ENCODE measurements at places on chromosomes 1 and 21.

GRCh38 chr1:107925565-107925964, 39.4 kb downstream of the VAV3 start:
- no peak for DNase-seq

- no peak for DNase-seq
These were observed 43.3 kb upstream of the PCBP3 start for GRCh38 chr21:45600248-45600647.

GRCh38 chr1:110829955-110830553, 42.9 kb upstream of the CD53 start:
- DNase-seq: no peak

GRCh38 chr21:45747802-45748445, 104.4 kb downstream of the PCBP3 start:
- DNase-seq: no peak

DNA sequence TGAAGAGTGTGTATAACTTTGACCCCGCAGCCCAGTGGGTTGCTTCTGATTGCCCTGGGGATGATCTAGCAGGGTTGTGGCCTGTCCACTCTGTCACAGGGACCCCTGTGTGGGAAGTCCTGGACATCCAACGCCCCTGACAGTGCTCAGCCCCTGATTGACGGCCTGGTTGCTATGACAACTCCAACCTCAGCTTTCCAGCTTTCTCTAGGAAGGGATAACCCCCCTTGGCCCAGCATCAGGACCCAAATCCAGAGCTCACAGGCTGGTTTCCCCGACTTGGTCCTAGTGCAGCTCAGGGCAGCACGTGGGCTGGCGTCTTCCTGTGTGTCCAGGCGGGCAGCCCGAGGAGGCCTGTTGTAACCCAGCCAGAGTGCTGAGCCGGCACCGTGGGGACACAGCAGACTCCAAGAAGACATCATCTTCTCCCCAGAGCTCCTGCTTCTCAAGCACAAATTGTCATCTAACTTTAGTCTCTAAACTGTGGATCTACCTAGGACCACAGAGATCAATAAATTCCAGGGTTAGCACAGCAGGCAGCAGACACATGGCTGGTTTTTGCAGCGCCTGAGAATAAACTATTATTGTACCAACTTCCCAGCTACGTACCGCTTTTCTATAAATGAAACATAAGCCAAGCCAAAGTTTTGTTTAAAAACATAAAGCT, 18.9 kb upstream of the PDXK start:
- no peak for DNase-seq

DNA sequence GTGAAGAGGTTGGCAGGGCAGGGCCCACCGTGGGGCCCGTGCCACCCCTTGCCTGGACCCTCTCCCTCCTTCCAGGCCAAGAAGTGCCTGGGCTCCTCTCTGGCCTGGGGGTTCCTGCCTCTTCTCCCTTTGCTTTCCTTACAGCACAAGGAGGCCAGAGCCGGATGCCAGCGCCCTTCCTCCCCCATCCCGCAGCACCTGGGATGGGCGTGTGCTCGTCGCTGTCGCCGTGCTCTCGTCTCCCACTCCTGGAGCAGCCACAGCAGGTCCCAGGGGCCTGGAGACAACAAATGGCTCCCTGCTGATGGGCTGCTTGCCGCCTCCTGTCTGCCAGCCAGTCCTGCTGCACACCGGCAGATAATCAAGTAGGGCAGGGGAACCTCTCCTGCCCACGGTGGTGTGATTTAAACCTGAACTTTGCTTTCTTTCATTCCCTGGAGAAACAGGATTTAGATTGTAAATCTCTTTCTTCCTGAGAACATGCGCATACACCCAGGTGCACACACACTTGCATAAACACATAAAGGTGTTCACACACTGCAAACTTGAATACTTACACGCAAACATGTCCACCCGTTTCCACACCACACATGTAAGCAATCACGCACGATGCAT, 50.8 kb upstream of the POU3F1 start:
- no peak for DNase-seq

DNA sequence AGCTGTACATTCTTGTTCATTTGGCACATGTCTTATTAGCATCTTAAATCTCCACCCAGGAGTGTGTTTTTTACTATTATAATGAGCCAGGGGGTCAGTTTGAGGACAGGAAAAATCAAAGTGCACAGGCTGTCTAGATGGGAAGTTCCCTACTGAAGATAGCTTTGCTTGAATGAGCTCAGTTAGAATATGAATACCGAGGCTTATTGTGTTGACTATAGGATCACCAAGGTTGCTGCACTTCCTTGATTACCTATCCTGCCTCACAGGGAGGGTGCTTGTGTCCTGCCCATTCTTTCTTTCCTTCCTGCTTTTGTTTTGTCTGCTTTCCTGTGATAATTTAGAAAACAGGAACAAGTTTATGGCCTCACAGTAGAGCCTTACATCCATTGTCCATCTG, 16.3 kb downstream of the PHGDH start:
- DNase-seq: no peak
